Smooth muscle cell of bladder (primary cell): ENCODE measurements at places on chromosomes 2 and 18. TPM values are rescaled to one million over a fixed set of nuclear protein-coding genes. Genes with fewer than 3 reads are reported as not detected.

UBE2F gene
- 46.4 and 47.9 TPM in 2 replicates for total RNA-seq

ST3GAL5 gene
- 21.4 and 30.2 TPM in 2 replicates for total RNA-seq

CCDC93 gene
- total RNA-seq = 23.8 and 26.5 TPM in 2 replicates

CCNYL1 gene
- total RNA-seq = 6.4 and 6.7 TPM in 2 replicates

GAD1 gene
- total RNA-seq = 0.09 and 0.28 TPM in 2 replicates

FAM124B gene
- under 0.01 and 0.14 TPM in 2 replicates for total RNA-seq

GAL3ST2 gene
- total RNA-seq = 0.18 TPM in 1 of 2 replicates, not detected in the other

CNTNAP5 gene
- total RNA-seq = not detected in 2 replicates

TMEM169 gene
- 0.09 and 0.14 TPM in 2 replicates for total RNA-seq

TCF7L1 gene
- 1.00 and 1.0 TPM in 2 replicates for total RNA-seq

HTR2B gene
- 6.0 and 10.8 TPM in 2 replicates for total RNA-seq

ANKRD29 gene
- total RNA-seq = 6.5 and 7.3 TPM in 2 replicates

KLHL41 gene
- total RNA-seq = 0.85 and 1.7 TPM in 2 replicates

GCKR gene
- 0.14 and 0.55 TPM in 2 replicates for total RNA-seq

ST6GAL2 gene
- total RNA-seq = under 0.01 and 1.1 TPM in 2 replicates

GYPC gene
- 125 and 132 TPM in 2 replicates for total RNA-seq

STON1 gene
- 27.3 and 48.2 TPM in 2 replicates for total RNA-seq

PLGLB2 gene
- 0.14 and 1.1 TPM in 2 replicates for total RNA-seq

CTIF gene
- 31.4 and 43.4 TPM in 2 replicates for total RNA-seq

ZAP70 gene
- not detected in 2 replicates for total RNA-seq

EMX1 gene
- not detected in 2 replicates for total RNA-seq

PLEK gene
- 0.14 and 1.1 TPM in 2 replicates for total RNA-seq

MERTK gene
- 0.14 and 0.28 TPM in 2 replicates for total RNA-seq

C2orf66 gene
- not detected in 2 replicates for total RNA-seq

MBD5 gene
- total RNA-seq = 15.1 and 19.3 TPM in 2 replicates

SLC30A3 gene
- total RNA-seq = under 0.01 TPM in 1 of 2 replicates, not detected in the other

ABCB11 gene
- not detected in 2 replicates for total RNA-seq

CLK1 gene
- total RNA-seq = 56.7 and 60.9 TPM in 2 replicates

UGT1A4 gene
- not detected in 2 replicates for total RNA-seq

DSG1 gene
- total RNA-seq = not detected in 2 replicates

SCN7A gene
- 0.09 and 0.14 TPM in 2 replicates for total RNA-seq

NOSTRIN gene
- 0.09 and 0.14 TPM in 2 replicates for total RNA-seq

VAMP8 gene
- 1.8 and 3.0 TPM in 2 replicates for total RNA-seq

GDF7 gene
- 0.09 and 0.14 TPM in 2 replicates for total RNA-seq

C2orf81 gene
- 0.57 and 0.83 TPM in 2 replicates for total RNA-seq

ARMC9 gene
- total RNA-seq = 55.5 and 72.9 TPM in 2 replicates

ALPG gene
- not detected in 2 replicates for total RNA-seq

TMEM37 gene
- 0.37 and 0.57 TPM in 2 replicates for total RNA-seq

FAM237A gene
- total RNA-seq = not detected in 2 replicates

LRRTM1 gene
- total RNA-seq = not detected in 2 replicates

SLC19A3 gene
- total RNA-seq = 1.0 and 2.1 TPM in 2 replicates

DIPK1C gene
- total RNA-seq = not detected in 2 replicates

GPR39 gene
- 0.28 TPM in 2 replicates for total RNA-seq

ALPP gene
- not detected in 2 replicates for total RNA-seq

MYO1B gene
- 83.3 and 127 TPM in 2 replicates for total RNA-seq

IMMT gene
- total RNA-seq = 35.5 and 38.4 TPM in 2 replicates
